Fibroblast of skin of right quadriceps (primary cell): ENCODE measurements at places on chromosomes 2 and 18.

DNA sequence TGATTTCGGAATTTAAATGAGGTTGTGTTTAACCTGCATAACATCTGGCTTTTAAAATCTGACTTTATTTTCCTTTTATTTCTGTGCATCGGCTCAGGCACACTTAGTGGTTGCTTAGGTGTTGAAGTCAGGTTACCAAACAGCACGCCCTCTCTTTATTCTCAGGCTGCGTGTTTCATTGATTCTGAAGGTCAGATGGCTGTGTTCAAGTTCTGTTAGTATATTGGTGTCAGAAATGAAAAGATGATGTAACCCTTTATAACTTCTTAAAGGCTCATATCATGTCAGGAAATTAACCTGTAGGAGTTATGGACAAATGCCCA lies 246.5 kb downstream of the LDLRAD4 start:
- no peak for DNase-seq

DNA sequence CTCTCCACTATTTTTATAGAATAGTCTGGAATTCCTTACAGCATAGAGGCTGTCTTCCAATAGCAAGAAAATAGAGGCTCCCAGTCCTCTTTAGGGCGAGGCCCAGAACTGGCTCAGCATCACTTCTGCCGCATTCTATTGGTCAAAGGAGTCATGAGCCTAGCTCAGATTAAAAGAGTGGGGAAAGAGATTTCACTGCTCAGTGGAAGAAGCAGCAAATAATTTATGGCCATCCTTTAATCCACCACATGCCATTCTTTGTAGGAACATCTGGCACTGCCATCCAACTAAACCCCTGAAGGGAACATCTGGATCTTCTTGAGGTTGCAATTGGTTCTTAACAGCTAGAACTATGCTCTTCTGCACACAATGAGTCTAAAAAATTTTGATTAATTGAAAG lies 43.4 kb upstream of the NEUROD1 start:
- DNase-seq = no peak

DNA sequence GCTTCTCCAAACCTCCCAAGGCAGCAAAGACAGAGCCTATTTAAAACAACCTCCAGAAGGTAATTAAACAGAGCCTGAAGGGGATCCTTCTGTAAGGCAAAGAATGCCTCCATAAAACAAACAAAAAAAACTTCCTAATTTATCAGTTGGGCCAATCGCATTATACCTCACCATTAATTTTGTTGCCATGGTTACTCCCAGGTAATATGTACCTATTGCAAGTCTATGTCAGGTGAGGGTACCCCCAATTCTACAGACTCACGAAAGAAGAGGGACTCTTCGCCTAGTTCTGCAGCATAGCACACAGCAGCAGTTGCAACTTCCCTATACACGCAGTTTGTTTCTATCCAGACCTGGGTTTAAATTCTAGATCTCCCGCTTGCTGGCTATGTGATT lies 38.8 kb downstream of the SFXN5 start:
- DNase-seq = no peak

- no peak for DNase-seq
These were observed 36.2 kb downstream of the HJURP start for GRCh38 chr2:233817995-233818638.

GRCh38 chr2:143501106-143501676 lies 372.0 kb downstream of the ARHGAP15 start:
- DNase-seq = no peak

GRCh38 chr2:84865181-84865783 lies 15.6 kb downstream of the TRABD2A start:
- peak; percentile 43 for DNase-seq

- DNase-seq = no peak
These were observed 219.1 kb downstream of the ALK start for GRCh38 chr2:29702276-29702675.

GRCh38 chr2:16525265-16525887 lies 140.3 kb downstream of the CYRIA start:
- no peak for DNase-seq

DNA sequence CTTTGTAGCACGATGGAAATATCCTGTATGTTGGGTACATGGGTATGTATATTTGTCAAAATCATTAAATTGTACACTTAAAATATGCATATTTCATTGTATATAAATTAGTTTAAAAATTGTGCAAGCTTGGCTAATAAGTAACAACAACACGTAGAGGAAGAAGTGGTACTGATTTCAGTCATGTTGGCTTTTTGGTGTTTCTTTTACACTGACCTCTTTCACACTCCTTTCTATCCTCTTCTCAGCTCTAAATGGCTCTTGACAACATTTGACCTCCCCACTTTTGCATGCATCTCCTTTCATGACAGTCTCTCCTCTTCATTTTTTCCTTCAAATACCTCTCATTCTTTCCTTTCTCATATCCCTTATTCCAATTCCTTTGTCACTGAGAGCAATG lies 801.4 kb upstream of the ZEB2 start:
- DNase-seq = no peak

- DNase-seq = no peak
These were observed 35.9 kb downstream of the EPC2 start for GRCh38 chr2:148680462-148680861.

DNA sequence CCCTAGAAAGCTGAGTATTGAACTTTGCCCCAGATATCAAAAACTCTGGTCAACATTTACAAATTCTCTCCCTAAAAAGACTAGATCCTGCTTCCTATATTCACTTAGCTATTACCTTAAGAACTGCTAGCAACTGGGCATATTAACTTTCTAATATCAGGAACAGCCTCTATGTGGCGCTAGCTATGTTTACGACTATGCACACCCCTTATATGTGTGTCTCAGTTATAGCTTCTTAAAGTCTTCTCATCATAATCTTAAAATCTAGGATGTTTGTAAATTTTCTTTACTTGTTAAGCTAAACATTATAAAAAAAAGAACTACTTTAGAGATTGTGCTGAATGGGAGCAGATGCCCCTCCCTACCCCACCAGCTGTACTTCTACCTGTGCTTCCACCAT lies 1.7 kb upstream of the STAMBP start:
- peak; percentile 40 for DNase-seq

GRCh38 chr2:152542995-152543481 lies 174.2 kb downstream of the PRPF40A start:
- peak; percentile 98 for DNase-seq

GRCh38 chr2:160835166-160835565 lies 325.1 kb upstream of the TANK start:
- peak; percentile 23 for DNase-seq

- peak; percentile 74 for DNase-seq
These were observed 59.3 kb upstream of the CCDC68 start for GRCh38 chr18:55018602-55019001.

- peak; percentile 3 for DNase-seq
These were observed 32.1 kb downstream of the CLASP1 start for GRCh38 chr2:121617042-121617599.

DNA sequence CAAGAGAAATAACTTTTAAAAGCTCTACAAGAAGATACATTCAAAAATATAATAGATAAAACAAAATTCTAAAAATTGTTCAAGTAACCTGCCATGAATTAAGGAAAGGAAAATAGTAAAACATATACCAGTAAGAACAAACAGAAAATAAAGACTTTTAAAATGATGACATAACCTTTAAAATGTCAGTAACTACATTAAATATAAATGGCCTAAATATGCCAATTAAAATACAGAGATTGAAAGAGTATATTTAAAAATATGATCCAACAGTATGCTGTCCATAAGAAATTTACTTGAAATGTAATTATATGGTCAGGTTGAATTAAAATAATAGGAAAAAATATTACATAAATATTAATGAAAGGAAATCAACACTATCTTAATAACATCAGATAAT lies 911.7 kb upstream of the POU3F3 start:
- DNase-seq = no peak

DNA sequence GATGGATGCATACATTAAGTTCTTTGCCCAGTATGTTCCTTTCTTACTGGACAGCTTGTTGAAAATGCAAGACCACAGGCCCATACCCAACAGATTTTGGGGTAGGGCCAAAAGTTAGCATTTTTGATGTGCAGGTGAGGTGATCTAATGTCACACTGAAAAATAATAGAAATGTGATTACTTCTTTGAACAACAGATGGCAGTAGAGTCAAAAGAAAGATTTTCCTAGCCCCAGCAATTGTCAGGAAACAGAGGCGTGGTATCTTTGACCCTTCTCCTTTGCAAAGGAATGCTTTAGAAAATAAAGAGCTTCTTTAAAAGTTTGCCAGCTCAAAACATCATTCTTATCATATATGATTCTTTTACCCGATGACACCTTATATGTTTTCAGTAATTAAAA lies 343.6 kb upstream of the SYT4 start:
- peak; percentile 39 for DNase-seq

DNA sequence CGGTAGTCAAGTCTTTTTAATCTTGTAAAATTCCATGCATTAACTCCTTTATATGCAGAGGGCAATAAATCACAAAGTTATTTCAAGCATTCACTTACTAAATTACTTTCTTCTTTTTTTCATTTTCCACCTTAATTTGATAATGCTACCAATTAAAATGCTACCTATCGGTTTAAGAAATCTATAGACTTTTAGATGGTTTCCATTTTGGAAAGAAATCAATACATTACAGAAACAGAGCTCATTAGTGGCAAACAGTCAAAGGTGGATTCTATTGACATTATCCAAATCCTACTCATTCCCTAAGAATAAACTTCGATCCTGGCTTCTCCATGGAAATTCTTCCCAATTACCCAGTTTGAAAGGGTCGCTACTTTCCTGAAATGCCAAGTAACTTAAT lies 176.5 kb downstream of the MREG start:
- DNase-seq = no peak

GRCh38 chr2:235917506-235917905 lies 250.7 kb downstream of the GBX2 start:
- no peak for DNase-seq

- no peak for DNase-seq
These were observed 401.9 kb downstream of the LRP1B start for GRCh38 chr2:141728886-141729285.

- DNase-seq = no peak
These were observed 93.8 kb downstream of the SCG2 start for GRCh38 chr2:223508372-223508771.

DNA sequence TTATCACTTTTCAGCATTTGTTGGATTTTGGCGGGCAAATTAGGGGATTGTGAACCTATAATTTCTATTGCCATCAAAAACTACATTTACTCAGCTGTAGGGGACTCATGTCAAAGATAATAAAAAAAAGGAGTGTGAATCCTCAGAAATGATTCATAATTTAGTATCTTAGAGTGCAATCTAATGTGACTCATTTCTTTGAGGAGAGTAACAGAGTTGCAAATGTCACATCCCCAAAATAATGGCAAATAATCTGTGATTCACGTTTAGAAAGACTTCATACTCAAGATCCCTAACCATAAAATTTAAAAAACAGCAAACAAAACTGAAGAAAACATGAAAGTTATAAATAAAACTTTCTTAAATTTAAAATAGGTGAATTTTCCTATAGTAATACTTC lies 373.0 kb downstream of the CDH2 start:
- peak; percentile 42 for DNase-seq

DNA sequence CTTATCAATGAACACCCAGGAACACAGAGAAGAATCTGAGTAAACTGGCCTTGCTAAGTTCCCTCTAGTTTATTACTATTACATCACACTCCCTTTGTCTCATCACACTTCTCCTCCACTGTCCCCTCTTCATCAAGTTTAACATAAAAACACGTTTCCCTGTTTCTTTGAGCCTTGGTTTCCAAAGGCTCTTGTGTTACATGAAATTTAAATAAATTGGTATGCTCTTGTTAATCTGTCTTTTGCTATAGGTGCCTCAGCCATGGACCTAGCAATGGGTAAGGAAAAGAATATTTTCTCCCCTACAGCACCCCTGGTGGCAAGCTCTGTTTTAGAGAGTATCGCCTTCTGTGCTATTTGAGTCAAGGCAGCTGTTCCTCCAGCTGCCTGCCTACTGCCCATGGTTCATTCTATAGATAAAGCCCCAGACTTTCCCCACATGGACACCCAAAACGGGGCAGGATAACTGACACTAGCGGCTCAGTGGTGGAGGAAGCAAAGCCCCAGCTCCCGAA lies 31.8 kb downstream of the TGIF1 start:
- no peak for DNase-seq

GRCh38 chr2:61537277-61537949 lies 743 bp downstream of the XPO1 start:
- no peak for DNase-seq

DNA sequence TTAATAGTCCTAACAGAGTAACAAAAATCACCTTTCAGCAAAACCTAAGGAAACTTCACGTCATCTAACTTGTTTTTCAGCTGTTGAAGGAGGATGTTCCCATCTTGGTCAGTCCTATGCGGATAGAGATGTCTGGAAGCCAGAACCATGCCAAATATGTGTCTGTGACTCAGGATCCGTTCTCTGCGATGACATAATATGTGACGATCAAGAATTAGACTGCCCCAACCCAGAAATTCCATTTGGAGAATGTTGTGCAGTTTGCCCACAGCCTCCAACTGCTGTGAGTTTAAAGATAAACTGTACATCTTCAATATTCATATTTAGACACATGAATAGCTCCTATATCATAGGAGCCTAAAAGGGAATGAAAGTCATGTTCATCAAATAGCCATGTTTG lies 10.5 kb downstream of the COL3A1 start:
- peak; percentile 93 for DNase-seq

- no peak for DNase-seq
These were observed 2.2 kb upstream of the TEX51 start for GRCh38 chr2:126896471-126896870.

GRCh38 chr18:45652303-45653080 lies 37.2 kb downstream of the SLC14A2 start:
- DNase-seq = peak; percentile 23

DNA sequence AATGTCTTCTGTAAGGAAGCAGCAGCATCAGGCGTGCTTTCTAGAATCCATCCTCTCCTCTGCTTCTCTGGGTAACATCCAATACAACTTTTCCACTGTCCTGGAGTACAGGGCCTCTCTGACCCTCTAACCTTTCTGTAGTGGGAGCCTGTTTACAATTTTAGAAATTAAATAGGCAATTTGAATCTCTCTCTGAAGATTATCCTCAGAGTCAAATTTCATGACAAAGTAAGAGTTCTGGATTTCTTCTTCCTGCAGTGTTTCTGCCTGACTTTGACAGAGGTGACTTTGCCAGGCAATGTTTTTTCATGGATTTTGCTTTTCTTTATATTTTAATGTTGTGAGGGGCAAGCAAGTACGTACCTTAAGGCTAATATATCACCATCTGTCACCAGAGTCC lies 558.4 kb downstream of the PARD3B start:
- no peak for DNase-seq

GRCh38 chr18:11259469-11260150 lies 110.2 kb upstream of the PIEZO2 start:
- no peak for DNase-seq

DNA sequence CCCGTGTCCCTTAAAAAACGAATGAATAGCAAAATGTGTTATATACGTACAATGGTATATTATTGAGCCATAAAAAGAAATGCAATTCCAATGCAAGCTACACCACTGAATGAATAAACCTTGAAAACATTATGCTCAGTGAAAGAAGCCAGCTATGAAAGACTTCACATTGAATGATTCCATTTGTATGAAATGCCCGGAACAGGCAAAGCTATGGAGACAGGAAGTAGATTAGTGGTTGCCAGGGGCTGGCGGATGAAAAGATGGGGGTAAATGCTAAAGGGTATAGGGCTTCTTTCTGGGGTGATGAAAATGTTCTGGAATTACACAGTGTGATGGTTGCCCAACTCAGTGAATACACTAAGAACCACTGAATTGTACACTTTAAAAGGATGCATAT lies 113.3 kb downstream of the NOL10 start:
- DNase-seq = no peak

- no peak for DNase-seq
These were observed 276.2 kb upstream of the HNRNPA3 start for GRCh38 chr2:176936410-176936809.
